ENCODE measurements at places on chromosomes 4 and X.

DNA sequence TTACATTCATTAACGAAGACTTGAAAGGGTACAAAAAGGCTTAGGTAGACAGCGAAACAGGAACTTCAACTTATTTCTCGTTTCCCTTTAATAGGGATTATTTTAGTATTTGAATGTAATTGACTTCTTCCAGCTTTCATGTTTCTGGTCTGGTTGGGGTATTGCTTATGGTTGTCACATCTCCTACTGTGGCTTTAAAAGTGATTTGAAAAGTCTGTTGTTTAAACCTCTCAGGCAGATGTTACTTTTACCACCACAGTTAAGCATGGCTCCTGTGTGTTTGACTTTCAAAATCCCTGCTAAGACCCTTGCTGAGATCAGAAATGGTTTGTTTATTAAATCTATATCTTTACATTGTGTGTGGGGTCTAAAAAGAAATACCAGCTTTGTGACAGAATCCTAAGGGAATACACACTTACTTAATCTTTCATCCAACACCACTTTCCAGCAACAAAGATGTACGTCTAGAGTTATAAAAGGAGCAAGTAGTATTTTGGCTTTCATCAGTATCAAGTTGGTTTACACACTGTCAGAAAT is 661.2 kb downstream of the FAT4 start:
- DNase-seq: no peak

DNA sequence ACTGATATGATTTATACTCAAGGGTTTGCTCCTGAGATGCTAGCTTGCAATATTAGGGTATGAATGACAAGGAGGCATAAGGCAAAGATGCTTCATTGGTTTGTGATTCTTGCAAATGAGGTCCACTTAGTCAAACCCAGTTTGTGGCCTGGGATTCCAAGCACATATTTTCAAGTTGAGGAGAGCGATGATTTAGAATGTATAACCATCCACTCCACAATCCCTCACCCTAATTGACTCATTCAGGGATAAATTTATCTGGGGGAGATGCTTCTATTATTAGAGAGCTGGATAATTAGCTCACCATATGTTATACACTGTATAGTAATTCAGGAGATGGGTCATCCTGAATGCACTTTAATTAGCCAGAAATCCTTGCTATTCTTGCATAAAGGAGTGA is 118.3 kb upstream of the PUDP start:
- no peak for DNase-seq

GRCh38 chr4:131388277-131388676 is 1760.8 kb upstream of the PCDH10 start:
- no peak for DNase-seq

- no peak for DNase-seq
These were observed 19.2 kb upstream of the MAB21L2 start for GRCh38 chr4:150562751-150563150.

DNA sequence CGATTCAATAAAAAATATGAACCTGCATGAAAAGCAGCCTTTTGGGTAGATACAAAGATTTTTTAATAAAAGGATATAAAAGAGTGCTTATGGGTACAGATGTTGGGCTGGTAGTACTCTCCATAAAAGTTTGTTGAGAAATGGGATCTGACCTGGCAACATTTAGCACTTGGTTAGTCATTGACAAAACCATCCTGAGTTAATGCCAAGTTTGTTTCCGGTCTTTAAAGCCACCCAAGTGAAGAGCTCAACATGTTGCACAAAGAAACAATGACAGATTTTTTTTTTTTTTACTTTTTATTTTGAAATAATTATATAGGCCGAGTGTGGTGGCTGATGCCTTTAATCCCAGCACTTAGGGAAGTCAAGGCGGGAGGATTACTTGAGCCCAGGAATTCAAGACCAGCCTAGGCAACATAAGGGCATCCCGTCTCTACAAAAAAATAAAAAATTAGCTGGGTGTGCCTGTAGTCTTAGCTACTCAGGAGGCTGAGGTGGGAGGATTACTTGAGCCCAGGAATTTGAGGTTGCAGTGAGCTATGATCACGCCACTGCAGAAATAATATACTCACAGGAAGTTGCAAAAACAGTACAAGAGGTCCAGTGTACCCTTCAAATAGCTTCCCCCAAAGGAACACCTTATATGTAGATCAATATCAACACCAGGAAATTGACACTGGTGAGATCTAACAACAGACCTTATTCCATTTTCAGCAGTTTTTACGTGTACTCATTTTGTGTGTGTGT is 16.6 kb downstream of the CHST7 start:
- no peak for DNase-seq

DNA sequence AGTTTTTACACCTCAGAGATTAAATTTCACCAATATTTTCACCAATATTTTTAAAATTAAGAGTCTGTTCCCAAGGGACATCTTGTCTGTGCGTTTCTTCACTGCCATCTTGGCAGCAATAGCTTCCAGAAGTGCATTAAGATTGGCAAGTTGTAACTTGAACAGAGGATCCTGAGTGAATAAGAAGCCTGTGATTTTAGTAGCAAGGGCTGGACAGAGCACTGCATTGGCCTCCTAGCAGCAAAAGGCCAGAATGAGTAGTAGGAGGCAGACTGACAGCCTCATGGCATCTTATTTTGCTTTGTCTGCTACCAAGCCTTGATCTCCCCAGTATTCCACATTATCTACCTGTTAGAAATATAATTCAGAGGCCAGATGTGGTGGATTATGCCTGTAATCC is 138.4 kb downstream of the CPE start:
- no peak for DNase-seq

DNA sequence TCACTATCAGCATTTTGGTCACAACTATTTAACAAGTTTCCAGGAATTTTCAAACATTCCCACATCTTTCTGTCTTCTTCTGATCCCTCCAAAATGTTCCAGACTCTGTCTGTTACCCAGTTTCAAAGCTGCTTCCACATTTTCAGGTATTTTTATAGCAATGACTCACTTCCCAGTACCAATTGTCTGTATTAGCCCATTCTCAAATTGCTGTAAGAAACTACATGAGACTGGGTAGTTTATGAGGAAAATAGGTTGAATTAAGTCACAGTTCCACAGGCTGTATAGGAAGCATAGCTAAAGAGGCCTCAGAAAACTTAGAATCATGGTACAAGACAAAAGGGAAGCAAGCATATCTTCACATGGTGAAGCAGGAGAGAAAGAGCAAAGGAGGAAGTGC is 475.0 kb upstream of the PCDH7 start:
- DNase-seq: no peak

DNA sequence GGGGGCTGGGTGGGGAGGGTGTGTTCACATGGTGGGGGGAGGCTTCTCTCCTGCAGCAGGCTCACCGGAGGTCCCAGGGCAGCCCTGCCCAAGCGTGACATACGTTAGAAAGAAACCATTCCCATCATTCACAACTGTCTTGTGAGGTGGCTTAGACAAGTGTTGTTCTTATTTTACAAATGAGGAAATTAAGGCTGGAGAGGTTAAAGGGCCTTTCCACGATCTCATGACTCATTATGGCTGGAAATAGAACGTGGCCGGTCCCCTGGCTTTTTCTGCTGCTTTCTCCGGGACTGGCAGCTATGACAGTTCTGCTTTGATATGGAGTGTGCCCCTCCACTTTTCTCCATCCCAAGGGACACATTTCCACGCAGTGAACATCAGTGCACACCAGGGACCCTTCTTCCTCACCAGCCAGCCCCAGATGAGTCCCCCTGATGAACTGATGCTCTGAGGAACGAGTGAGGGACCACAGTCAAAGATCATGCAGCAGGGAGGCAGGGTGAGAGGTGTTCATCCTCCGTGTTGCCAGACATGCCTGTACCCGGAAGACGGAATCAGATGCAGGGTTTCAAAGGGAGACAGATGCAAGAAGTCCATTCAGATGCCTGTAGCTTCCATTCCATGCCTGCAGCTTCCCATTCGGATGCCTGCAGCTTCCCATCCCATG is 64.0 kb upstream of the ACSL1 start:
- no peak for DNase-seq

- DNase-seq: no peak
These were observed 79.0 kb downstream of the GPR82 start for GRCh38 chrX:41802958-41803357.

DNA sequence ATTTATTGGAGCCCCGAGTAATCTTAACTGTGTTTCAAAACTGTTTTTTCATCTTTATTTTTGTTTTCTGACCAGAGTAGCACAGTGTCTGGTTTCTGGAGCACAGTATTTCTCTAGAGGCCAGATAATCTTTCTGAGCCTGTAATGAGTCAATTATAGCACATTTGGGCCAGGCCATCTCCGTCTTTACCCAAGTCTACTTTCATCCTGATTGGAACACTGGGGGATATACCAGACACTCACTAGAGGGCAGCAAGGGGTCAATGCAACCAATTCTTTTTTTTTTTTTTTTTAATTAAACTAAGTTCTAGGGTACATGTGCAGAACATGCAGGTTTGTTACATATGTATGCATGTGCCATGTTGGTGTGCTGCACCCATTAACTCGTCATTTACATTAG is 282.0 kb downstream of the ARHGAP24 start:
- DNase-seq: no peak

DNA sequence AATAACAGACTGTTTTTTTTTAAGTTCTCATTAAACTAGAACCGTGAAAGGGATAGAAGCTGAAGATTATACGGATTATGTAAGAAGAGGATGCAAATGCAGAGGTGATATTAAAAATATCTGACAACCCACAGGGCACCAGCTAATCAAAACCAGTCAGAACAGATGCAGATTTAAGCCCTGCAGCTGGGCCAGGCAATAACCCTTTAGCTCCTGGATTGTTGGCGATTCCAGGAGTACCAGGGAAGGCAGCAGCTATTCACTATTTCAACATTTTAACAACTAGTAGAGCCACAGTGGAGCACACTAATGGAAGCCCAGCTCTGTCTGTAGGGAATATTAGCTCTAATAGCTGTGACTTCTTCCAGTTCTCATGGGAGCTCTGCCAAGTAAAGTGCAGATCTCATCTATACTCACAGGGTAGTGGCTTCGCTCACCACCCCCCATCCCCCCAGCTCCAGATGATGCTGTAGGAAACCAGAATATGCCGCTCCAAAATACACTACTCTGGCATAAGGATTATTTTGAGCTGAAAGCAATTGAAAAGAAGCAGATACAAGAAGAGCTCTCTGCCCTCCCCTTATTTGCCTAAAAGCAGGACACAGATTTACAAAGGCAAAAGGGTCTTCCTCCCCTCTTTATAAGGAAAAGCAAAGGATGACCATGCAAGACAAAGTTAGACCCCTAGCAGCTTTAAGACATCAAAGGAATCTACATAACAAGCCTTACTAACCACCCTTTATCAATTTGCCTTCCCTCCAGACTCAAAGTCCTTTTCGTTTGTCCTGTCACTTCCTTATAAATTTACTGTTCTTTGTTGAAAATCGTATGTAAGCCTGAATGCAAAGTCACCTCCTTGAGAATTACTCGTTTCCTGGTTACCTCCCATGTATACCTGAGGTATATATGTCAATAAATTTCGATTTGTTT is 13.7 kb downstream of the SCD5 start:
- DNase-seq: peak; percentile 58

DNA sequence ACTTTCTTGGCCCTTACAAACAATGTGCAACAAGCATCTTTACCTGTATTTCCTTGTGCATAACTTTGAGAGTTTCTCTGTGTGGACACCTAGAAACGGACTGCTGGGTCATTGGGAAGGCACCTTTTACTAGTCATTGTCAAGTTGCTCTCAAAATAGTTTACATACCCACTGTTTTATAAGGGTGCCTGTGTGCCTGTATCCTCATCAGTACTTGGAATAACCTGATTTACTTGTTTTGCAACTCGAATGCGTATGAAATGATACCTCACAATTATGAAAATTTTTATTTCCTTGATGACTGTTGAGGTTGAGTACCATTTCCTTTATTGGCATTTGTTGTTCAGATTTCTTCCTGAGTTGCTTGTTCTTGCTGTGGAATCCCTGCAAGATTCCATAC is 150.8 kb downstream of the STIM2 start:
- DNase-seq: no peak

- no peak for DNase-seq
These were observed 8.7 kb downstream of the FHDC1 start for GRCh38 chr4:152944666-152945320.

- DNase-seq: peak; percentile 43
These were observed 485 bp downstream of the AADAT start for GRCh38 chr4:170089274-170089667.

DNA sequence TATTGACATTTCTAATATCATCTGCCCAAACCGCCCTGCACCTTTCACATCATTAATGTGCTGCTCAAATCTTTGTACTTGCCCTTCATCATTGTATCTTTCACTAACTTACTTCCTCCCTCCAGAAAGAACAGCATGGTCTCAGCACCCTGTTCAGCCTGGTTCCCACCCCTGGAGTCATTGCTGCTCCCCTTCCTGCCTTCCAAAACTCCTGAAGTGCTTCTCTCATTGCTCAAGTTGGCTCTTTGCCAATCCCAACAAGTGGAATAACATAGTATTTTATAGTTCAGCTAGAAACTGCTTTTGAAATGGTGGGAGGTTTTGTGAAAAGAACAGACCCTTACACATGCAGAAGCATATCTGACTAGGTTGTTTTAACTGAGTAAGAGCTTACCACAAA is 14.0 kb upstream of the TTC29 start:
- no peak for DNase-seq

- DNase-seq: no peak
These were observed 853.4 kb downstream of the STIM2 start for GRCh38 chr4:27714073-27714472.

DNA sequence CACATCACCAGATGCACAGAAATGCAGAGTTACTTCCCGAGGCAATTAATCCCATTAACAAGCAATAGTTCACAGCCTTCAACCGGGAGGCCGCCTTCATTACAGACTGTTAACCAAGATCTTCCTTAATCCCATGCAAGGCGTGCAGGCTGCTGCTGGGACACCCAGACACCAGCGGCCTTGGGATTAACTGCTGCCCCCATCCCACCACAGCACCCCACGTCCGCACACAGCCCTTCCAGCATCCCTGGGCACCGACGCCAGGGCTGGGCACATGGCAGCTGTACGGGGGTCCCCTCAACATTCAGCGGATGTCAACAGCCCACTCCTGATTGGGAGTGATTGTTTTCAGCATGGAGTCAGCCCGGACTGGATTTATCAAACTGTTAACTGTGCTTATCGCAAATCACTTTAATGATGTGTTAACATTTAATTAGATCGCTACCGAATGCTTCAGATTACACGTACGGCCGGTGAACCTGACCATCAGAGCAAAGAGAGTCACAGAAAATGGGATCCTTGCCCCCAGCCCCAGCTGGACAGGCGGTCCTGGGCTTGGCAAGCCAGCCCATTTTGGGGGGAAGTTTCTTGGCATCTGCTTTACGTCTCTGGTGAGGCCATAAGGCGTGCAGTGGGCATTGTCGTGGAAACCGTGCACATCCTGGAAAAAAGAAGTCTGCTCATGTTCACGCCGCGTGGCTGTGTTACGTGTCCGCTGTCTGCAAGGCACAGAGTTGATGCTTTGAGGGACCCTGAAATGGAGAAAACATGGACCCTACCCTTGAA is 126.4 kb downstream of the HMX1 start:
- no peak for DNase-seq

DNA sequence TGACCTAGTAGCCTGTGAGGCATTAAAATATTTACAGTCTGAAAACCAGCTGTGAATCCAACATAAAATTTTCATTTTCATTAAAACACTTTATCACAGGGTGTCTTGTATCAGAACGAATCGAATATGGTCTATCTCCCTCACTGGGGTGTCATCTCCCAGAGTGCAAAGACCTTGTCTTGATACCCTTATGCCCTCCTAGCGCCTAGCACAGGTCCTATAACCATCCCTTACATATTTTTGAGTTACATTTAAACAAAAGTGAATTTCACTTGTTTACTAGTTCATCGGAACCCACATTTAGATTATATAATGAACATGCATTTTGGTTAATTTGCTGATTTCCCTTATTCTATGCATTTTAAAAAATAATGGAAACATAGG is 14.0 kb downstream of the DIPK2B start:
- no peak for DNase-seq
